GM12878 (cell line): ENCODE measurements at places on chromosomes 12 and 14. TPM values are rescaled to one million over a fixed set of nuclear protein-coding genes. Genes with fewer than 3 reads are reported as not detected.
A peak's percentile ranks its signal among the peaks of the same experiment; 100 is the strongest.

- DNase-seq, result no peak
Measured at GRCh38 chr12:93780101-93780641, 103.0 kb downstream of the CRADD start.

Gene IAPP
- total RNA-seq, result not detected in 2 replicates

DNA sequence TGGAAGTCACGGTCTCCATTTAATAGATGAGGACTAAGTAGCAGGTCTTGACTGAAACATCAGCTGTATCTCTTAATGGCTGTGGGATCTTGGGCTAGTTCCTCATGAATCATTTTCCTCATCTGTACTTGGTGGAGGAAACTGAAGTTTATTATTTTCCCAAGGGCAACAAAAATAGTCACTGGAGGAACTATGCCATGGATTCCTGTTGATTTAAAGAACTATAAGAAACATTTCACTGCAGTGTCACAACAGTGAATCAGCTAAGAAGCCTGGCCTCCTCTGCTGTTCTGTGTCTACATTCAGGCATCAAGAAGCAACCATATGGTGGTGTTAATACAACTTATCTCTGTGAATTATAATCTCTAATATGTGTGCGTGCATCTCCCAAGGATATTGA is 200.5 kb downstream of the STXBP6 start:
- no peak for DNase-seq

- DNase-seq, result no peak
Measured at GRCh38 chr12:25004447-25004846, 55.5 kb upstream of the BCAT1 start.

- no peak for DNase-seq
Measured at GRCh38 chr14:50944647-50945413, 547 bp upstream of the PYGL start.

DNA sequence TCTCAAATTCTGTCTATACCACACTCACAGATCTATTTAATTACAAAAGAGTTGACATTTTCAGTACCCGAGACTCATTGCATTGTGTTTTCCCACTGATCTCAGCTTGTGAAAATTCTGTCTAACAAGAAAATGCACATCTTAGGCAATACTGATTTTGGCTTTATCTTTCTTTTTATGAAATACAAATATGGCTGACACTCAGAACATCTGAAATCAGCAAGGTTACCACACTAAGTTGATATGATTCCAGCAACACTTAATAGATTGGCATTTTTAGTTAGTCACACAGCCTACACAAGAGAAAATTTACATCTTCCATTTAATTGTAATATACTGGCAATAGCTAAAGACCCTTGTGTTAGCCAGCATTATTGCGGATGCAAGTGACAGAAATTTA is 40.3 kb downstream of the PEX5 start:
- DNase-seq, result no peak

GRCh38 chr12:22461786-22462185 is 82.6 kb downstream of the C2CD5 start:
- DNase-seq, result no peak

DNA sequence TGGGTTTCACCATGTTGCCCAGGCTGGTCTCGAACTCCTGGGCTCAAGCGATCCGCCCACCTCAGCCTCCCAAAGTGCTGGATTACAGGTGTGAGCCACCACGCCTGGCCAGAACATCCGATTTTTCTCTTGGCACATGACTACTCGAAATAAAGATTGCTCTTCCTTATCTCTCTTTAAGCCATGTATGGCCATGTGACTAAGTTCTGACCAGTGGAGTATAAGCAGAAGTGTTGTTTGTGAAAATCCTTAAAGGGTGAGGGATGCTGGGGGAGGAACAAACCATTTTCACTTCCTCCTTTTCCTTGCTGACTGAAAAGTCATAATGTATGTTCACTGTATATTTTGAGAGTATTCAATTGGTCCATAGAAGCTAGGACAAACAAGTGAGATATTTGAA is 50.7 kb upstream of the ATF7IP start:
- DNase-seq, result peak; percentile 23

- no peak for DNase-seq
Measured at GRCh38 chr12:57215668-57216013, 953 bp upstream of the NXPH4 start.

GRCh38 chr12:3833670-3834310 is 39.4 kb downstream of the PARP11 start:
- DNase-seq, result no peak

Gene PIWIL1
- total RNA-seq, result not detected in 2 replicates

Gene KRT74
- total RNA-seq, result not detected in 2 replicates

GRCh38 chr14:60905923-60906322 is 75.0 kb downstream of the TRMT5 start:
- DNase-seq, result no peak

DNA sequence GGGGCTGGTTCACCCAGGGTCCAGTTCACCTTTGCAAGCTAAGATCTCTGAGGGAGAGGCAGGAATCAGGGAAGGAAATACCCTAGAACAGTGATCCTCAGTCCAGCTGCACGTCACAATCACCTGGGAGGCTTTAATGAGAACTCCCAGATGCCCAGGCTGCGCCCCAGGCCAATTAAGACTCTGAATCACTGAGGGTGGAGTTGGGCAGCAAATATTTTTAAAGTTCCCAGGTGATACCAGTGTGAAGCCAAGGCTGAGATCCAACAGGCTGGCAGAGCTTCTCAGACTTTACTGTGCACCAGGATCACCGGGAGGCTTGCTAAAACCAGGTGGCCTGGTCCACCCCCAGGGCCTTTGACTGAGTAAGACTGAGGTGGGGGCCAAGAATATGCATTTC is 23.8 kb downstream of the MYL2 start:
- DNase-seq, result no peak
